ENCODE measurements at places on chromosomes 5 and 9.

GRCh38 chr9:117783828-117784227, 79.6 kb downstream of the TLR4 start:
- DNase-seq: no peak

- DNase-seq: no peak
Measured at GRCh38 chr9:114602620-114603019, 8.5 kb upstream of the TMEM268 start.

GRCh38 chr5:76422227-76422626, 19.1 kb downstream of the IQGAP2 start:
- no peak for DNase-seq

GRCh38 chr5:52989025-52989780, at the start of gene ITGA2:
Gene ITGA2, plus strand, starts transcription at chr5:52989352. Its CDS starts 117 bp downstream, at chr5:52989469.
- peak; percentile 66 for DNase-seq
